ENCODE measurements at places on chromosomes 12 and 14.

GRCh38 chr12:110109037-110109836 is 14.9 kb upstream of the IFT81 start:
- peak; percentile 100 for DNase-seq

DNA sequence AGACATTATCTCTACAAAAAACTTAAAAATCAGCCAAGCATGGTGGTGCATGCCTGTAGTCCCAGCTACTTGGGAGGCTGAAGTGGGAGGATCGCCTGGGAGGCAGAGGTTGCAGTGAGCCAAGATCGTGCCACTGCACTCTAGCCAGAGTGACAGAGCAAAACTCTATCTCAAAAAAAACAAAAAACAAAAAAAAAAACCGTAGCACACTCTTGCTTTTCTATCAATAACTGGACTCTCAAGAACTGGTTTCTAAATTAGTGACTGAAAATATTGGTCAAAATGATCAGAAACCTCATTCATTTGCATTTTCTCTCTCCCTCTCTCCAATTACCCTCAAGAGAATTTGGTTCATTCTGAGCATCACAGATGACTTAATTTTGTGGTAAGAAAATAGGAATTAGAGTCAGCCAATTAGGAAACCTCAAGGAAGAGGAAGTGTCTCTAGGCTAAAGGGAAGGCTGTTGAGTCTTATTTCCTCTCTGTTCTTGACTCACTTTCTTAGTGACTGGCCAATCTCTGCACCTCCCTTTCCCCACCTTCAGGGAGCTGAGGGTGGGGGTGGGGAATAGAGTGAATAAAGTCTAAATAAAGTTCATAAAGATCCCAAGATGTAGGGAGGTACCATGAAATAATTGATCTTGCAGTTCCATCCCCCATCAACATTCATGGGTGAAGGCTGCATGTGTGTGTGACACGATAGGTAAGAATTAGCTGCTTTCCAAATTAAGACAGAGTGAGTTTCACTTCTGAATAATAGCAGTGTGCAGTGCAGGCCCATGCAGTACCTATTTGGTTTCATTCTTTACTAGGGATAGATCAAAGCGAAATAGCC is 6.8 kb upstream of the PSMA6 start:
- peak; percentile 11 for DNase-seq

GRCh38 chr14:75812622-75813021 is 151.6 kb downstream of the TTLL5 start:
- no peak for DNase-seq

GRCh38 chr14:32134448-32135097 is 57.5 kb downstream of the ARHGAP5 start:
- no peak for DNase-seq

DNA sequence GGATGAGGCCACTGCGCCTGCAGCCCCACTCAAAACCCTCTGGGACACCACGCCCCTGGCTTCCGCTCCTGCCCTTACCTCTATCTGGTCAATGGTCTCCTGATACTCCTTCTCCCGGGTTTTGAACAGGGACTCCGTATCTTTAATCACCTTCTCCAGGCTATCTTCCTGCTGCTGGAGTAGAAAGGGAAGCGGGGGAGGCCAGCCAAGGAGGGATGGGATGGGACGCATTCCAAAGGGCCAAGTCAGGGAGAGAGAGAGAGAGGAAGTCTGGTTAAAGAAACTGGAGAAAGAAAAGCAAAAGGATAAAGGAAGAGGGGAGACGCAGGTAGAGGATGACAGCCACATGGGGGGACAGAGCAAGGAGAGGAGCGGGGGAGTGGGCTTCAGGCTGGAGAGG is 7.9 kb downstream of the IFFO1 start:
- DNase-seq = no peak

DNA sequence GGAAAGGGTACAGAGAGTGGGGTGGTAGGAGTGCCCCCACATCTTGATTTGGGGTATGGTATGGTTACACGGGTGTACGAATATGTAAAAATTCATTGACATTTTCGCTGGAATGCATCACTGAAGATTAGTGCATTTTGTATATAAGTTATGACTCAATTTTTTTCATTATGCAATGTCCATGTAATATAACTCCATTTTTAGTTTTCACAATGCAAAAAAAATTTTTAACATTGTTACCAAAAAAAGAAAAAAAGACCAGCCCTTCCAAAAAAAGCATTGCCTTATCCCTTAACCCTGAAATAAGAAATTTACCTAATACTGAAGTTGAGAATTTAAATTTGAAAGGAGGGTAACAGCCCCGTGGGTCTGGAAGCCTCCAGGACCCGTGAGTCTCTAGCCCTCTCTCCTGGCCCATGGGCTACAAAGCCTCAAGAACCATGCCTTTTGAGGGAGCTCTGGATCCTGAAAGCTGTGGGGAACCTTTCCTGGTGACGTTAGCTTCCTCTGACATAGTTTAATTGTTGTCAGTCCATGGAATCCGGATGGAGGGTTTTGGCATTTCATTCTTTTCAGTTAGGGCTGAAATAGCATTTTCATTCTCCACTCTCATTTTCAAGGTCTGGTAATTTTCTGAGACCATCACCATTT is 55.6 kb upstream of the ACTN1 start:
- no peak for DNase-seq

GRCh38 chr12:6364044-6364374 is 11.4 kb downstream of the SCNN1A start:
- DNase-seq = no peak

- no peak for DNase-seq
Measured at GRCh38 chr14:57169901-57170300, 98.8 kb downstream of the EXOC5 start.

DNA sequence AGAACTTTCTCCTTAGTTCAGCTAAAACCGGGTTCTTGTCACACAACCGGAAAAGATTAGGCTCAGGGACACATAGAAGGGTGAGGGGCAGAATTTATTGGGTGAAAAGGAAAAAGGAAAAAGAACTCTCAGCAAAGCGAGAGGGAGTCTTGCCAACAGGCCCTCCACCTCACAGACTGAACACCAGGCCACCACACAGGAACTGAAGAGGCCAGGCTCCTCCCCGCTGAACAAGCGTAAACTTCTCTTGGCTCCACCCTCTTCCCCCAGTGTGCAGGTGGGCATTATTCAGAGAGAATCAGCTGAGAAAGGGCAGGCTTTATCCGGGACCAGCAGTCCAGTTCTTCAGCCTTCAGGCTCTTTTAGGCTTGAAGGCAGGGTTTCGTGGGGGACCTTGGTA is 125.6 kb upstream of the FGD4 start:
- DNase-seq = no peak

DNA sequence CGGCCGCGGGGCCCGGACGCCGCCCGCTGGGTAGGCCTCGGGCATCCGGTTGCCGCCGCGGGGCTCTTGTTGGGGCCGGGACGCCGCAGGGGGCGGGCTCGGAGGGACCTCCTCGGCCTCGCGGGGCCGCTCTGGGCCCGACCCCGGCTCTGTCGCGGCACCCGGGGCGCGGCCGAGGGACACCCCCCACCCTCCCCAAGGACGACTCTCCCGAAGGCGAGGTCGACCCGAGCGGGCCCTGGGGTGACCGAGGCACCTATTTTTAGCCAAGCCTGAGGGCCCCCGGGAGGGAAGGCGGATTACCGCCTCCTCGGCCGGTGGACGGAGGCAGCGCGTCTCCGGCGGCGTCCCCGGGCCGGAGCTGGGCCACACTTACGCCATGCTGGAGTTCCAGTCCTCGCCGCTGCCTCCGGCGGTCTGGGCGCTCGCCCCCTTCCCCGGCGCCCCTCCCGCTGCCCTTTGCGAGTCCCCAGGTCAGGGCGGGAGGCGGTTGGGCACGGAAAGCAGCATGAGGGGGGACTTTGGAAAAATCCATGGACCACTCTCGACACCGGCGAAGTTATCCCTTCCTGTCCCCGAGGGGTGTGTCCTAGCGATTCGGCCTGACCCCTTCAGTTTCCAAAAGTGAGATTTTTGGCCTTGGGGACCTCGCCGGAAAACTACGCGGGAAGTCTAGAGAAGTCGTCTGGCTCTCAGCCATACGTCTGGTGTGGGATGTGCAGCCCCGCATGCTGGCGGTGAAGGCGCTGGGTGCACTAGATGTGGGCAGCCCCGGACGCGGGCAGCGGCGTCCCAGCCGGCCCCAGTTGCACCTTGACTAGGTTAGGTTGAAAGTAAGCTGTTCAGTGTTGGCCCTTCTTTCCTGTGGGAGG is 699 bp downstream of the KTN1 start:
- DNase-seq = no peak

DNA sequence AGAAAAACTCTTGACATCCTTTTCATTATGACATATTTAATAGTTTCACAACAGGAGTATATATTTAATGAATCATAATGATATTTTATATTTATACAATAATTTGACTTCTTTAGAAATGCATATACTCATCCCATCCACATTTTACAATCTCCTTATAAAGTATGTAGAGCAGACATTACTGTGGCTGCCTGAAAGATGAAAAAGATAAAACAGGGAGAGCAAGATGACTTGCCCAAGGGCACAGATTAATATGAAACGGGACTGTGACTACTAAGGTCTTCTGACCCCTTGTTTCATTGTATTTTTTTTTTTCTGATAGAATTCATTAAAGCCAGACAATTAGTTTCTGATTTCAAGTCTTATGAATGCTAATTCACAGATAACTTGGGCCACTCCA is 293.6 kb downstream of the SOX5 start:
- no peak for DNase-seq

DNA sequence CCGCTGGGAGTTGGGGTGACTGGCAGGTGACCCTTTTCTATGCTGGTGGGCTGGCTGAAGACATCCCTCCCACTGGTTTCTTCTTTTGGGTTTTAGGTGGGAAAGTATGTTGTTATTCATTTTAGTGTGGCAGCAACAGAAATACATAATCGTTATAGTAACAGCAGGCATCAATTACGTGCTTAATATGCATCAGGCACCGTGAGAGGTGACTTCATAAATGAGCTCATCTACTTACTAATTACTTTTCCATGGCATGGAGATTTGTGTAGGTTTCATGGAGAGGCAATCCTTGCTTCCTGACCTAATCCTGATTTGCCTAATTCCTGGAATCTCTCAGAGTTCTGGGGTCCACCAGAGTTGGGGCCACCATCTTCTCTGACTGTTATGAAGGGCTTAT is 13.4 kb upstream of the CELA1 start:
- no peak for DNase-seq

GRCh38 chr12:65430006-65430405 is 151.5 kb downstream of the MSRB3 start:
- DNase-seq = no peak

- no peak for DNase-seq
Measured at GRCh38 chr12:106345746-106346145, 11.8 kb upstream of the POLR3B start.

DNA sequence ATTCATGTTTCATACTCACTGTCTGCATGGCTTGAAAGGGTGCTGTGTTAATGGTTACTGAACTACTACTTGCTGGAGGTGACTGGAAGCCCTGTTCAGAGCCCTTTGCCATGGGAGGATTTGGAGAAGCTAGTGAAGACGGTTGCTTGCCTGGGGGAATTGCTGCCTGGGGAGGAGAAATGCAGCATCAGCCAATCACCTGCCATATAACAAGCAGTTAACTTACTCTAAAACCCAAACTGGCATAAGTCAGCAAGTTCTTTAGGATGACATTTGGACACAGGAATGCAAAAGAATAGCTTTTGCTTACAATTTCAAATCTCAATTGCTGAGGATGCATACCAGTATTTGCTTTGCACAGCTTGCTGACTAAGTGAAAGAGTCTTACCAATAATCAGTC is 23.4 kb upstream of the IPO8 start:
- DNase-seq = peak; percentile 70

- DNase-seq = no peak
Measured at GRCh38 chr14:55771242-55771981, 191.4 kb downstream of the KTN1 start.

GRCh38 chr12:34598851-34599529 is 576.7 kb downstream of the ALG10 start:
- no peak for DNase-seq

DNA sequence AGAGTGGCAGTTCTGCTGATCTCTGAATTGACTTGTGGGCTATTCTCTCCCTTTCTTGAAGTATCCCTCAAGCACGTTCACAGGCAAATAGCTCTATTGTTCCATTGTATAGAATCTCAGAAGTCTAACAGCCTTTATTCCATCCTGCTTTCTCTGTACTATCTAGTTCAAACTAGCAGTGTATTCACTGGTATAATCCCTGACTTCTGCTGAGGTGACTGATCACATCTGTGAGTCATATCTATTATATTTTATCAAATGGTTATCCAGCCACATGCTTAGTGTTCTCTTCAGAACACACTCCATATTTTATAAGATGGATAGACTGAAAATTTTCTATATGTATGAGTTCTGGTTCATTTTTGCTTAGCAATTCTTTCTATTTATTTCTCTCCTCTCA is 866.1 kb downstream of the C12orf50 start:
- DNase-seq = no peak

DNA sequence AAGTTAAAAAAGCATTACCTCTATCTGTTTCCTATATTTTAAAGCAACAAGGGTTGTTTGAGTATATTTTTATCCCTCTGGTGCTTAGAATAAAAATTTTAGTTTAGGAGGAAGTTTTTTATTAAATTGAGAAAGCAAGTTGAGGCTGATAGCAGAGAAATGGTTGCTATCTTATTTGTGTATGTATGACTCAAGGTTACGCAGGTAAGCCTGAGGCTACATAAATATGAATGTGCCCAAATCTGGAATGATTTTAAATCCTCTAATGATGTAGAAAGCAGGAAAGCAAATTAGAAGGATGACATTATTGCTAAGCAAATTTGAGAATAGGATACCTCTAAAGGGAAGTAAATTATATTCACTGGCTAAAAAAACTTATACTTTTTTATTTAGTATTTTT is 109.8 kb downstream of the ACSS3 start:
- no peak for DNase-seq

GRCh38 chr14:72847721-72848120 is 46.2 kb downstream of the DPF3 start:
- no peak for DNase-seq

GRCh38 chr12:124480469-124481256 is 86.7 kb downstream of the NCOR2 start:
- DNase-seq = no peak

GRCh38 chr14:102050625-102051024 is 36.2 kb downstream of the HSP90AA1 start:
- peak; percentile 86 for DNase-seq

- DNase-seq = no peak
Measured at GRCh38 chr12:115930336-115930735, 347.2 kb downstream of the MED13L start.

DNA sequence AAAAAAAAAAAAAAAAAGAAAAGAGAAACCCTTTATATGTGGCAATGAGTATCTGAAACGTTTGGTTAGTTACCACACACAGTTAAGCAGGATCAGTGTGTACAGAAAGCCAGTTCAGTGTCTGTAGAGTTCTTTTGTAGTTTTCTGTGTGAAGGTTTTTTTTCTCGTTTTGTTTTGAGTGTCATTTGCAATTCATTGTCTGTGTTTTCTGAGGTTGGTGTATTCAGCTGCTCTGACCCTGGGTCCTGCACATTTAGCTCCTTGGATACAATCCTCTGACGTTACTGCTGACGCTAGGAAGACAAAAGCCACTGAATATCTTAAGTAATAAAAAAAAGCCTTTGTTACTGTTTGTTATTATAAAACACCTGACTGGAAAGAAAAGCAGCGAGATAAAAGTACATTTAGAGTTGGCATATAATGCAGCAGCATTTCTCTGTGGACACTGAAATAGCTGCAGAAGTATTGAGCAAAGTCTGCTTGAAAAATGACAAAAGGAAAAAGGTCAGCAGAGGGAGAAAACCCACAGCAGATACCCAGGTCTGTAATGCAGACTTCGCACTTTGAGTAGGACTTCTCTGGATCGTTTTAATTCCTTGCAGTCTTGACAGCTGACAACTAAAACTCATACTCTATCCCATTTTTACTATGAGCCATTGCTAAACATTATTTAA is 89.0 kb downstream of the POLR3B start:
- no peak for DNase-seq

GRCh38 chr12:65121049-65121955 is at the start of gene WIF1:
Gene WIF1, minus strand, starts transcription at chr12:65121305. Its CDS starts 114 bp downstream, at chr12:65121191.
- no peak for DNase-seq
